ENCODE measurements at places on chromosomes 1 and 21. TPM values are rescaled to one million over a fixed set of nuclear protein-coding genes. Genes with fewer than 3 reads are reported as not detected.

DNA sequence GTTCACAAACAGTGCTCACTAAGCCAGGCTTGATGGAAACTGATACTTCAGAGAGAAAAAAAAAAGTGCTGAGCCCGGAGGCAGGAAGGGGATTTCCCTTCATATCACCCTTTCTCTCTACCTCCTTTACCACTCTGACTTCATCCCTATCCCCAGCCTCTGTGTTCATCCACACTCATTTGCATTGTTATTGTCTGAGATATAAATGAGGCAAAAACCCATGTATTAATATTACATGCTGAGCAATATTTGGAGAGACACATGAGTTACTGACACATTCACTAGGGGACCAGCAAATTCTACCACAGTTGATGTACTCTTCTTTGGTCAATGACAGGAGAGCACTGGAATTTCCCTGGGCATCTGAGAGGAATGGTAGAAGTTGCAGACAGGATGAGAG lies 175.8 kb downstream of the TNFSF18 start:
- DNase-seq: peak; percentile 31

- DNase-seq: no peak
Observed at GRCh38 chr1:179034720-179035119, 9.0 kb downstream of the FAM20B start.

DNA sequence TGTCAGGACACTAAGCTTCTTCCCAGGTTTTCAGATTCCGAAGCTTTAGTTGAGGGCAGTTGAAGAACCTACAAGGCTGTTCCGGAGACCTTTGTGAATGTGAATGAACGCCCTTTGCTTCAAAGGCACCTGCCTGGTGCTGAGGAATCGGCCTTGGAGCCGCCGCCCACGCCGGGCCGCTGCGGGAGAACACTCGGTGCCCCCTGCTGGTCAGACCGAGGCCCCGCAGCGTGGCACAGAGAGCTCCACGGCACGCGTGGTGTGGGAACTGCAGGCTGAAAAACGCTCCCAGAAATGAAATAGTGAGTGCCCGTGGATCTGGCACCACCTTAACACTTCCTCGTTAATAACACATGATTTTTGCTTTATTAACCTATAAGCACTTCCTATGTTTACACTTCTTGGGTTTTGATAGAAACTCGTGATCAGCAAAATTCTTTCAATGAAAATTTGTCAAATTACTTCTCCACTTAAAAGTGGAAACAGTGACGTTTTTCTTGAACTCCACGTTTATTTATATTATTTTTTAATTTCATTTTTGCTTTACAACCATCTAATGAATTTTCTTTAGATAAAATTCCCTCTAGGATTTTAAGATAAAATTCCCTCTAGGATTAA lies 460.6 kb downstream of the DSCAM start:
- DNase-seq: peak; percentile 78

DNA sequence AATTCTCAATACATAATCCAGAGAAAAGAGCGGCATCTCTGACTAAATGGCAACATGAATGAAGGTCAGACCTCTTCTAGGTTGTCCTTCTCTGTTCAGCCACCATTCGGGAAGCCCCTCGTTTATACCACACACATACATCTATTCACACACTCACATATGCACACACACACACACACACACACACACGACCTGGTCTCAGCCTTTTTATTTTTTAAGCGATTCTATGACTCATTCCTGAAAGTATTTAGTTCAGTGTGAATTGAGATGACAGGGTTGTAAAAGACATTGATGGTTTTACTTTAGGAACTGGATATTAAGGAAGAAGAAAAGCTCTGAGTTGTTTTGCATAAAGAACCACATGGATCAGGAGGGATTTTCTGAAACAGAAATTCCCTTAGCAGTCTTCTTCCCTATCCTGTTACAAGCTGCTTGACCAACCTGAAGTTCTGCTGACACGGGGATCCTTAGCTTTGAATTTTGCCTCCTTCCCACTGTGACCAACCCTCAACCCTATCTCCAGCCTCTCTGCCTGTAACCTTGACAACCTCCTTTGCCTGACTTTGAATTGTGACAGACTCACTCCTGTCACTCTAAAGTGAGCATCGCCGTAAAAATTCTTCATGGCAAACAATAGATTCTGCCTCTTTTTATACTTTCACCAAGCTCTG lies 383.1 kb upstream of the ESRRG start:
- no peak for DNase-seq

DNA sequence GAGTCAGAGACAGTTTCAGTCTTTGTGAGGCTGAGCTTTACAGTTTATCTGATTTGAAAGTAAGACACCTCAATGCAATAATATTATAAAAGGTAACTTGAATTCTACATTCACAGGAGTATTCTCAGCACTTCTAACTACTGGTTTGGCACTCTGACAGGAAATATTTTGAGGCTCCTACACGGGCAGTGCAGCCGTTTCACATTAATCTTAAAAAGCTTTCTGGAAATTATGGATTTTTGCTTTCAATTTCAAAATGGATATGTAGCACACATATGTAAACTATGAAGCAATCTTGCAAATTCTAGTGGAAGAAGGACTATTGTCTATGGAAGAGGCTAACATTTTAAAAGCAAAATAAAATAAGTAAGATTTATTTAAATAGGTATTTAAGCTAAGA lies 262.9 kb upstream of the SNX7 start:
- DNase-seq: no peak

GRCh38 chr1:57422271-57423134 lies 1.4 kb downstream of the DAB1 start:
- DNase-seq: peak; percentile 7

DNA sequence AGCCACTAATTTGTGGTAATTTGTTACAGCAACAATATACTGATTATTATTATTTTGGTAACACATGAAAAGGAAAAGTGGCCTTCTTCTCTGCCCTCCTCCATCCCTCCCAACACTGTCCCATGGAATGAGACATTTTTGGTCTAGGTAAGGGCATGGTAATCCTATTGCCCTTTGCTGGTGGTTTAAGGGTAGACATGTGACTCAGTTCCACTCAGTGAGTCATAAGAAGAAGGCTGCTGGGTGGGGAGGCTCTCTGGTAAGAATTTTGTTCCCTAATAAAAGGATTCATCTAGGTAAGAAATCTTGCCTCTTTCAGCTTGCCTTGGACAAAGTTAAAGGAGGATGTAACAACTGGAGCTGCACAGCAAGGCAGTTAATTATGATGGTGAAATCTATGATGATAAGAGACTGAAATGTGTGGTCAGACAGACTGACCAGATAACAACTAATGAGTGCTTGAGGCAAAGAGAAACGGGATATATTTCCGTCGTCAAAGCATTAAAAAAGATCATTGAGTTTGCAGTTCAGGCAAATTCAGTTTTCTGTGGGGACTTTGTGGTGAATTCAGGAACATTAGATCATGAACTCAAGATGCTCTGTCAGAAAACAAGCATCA lies 232.0 kb upstream of the KCNK2 start:
- DNase-seq: no peak

DNA sequence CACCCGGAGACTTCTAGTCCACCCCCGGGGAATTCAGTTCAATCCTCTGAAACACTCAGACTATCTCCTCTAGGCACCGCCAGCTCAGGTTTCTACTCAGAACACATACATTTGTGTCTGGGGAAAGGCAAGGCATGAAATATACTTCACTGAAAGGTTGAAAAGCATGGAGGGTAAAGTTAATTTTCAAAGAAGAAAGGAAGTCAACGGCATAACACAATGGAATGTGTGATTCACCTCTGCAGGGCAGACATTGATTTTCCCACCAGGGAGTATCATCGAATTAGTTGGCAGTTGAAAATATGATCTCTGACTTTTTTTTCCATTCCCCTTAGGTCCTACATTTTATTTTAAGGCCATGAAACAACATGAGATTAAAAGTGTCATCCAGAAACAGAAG lies 669.4 kb downstream of the SMYD3 start:
- DNase-seq: no peak

GRCh38 chr1:56911098-56911938 lies 54.5 kb downstream of the C8B start:
- no peak for DNase-seq

GRCh38 chr1:203359010-203359571 lies 8.2 kb upstream of the FMOD start:
- DNase-seq: no peak

DNA sequence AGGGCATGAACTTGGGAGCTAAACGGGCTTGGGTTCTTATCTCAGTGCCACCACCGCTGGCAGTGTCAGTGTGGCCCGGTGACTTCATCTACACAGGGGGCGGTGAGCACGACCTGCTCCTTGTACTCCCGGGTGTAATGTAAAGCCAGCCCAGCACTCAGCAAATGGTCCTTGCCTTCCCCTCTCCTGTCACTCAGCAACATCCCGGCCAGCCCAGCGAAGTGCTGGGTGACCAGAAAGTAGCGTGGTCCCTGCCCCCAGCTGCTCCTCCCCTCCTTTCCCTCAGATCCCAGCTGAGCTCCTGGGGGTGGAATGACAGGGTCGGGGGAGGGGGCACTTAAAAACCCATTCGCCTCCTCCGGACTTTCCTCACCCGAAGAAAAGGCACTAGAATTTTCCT lies 7.2 kb downstream of the KCNN3 start:
- no peak for DNase-seq

- DNase-seq: no peak
Observed at GRCh38 chr1:43901196-43901961, 32.2 kb upstream of the ARTN start.

DNA sequence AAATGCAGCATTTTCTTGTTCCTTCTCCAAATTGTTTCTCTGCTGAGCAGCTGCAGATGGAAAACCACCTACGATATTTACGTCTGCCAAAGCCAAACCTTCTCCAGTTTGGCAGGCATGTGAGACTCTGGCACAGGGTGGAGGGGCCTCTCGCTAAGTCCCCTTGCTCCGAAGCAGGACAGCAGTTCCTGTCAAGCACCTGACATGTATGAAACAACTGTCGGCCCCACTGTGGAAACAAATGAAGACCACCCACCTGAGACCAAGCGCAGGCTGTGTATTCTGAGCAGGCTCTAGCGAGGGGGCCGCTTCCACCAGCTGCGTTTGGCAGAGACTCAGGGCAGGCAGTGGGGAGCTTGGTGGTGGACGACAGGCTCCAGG lies 74.7 kb downstream of the RIPK4 start:
- DNase-seq: no peak

DNA sequence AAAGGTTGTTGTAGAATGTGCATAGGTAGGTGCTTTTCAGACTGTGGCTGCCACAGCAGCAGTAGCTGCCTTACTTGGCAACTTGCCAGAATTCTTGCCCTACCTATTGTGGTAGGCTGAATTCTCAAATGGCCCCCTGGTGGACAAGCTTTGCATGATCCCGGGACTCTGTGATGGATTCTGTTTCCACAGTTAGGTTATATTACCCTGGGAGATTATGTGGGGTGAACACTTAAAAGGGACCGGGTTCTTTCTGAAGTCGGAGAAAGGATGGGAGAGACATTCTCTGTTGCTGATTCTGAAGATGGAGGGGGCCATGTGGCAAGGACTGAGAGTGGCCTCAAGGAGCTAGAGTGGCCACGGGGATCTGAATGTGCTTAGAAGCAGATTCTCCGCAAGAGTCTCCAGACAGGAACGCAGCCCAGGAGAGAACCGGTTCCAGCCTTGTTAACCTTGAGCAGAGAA lies 32.1 kb upstream of the KCNE1 start:
- DNase-seq: peak; percentile 66

DNA sequence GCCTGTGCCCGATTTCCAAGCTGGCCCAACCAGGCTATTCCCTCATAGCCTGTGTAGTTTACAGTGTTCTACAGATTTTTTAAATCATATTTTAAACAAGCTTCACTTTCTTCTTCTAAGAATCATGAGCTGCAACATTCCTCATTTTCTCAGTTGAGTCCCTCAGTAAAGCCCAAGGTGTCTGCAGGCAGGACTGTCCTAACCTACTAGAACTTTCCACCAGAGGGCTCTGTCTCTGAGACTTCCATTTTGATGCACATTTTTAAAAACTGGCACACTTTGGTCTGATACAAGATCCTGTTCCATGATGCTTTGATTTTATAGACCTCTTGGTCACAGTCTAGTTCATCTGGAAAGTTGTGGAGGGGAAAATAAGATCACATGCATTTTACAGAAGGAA lies 21.6 kb upstream of the SLAMF6 start:
- peak; percentile 30 for DNase-seq

DNA sequence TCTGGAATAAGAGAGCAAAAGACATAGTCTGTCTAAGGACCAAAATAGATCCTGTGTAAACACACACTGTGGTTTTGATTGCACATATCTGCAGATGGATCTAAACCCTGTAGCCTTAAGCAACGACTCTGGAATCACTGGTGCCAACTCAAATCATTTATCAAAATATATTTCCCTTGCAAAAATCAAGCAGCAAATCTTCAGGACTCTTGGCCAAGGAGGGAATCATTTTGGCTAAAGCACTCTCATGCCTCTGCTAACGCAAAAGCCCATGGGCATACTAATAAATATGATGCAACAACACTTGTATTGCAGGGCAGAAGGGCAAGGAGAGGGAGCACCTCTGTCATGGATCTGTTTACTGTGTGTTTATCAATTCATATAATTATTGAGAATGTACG lies 155.4 kb upstream of the DUSP10 start:
- no peak for DNase-seq

DNA sequence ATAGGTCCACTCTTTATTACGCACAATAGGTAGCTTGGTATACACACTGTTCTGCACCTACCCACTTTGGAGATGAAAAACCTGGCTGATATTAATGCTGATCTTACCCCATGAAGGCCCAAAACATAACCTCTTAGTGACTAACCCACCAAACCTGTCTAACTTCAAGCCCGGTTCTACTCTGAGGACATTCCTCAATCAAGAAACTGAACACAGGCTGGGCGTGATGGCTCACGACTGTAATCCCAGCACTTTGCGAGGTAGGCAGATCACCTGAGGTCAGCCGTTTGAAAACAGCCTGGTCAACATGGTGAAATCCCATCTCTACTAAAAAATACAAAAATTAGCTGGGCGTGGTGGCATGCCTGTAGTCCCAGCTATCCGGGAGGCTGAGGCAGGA lies 50.5 kb downstream of the EYA3 start:
- DNase-seq: no peak

DNA sequence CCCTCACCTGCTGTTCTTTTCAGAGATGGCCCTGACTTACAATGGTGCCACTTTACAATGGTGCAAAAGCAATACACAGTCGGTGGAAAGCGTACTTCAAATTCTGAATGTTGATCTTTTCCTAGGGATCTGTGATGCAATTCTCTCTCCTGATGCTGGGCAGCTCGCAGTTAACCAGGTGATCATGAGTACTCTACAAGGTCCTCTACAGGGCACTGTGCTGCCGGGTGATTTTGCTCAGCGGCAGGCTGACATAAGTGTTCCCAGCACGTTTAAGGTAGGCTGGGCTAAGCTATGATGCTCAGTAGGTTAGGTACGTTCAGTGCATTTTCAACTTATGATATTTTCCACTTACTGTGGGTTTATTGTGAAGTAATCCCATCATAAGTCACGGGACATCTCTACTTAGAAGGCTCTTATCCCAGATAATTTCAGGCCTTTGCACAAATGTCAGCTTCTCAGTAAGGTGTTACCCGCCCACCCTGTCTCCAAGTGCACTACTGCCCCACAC lies 126.5 kb downstream of the KCNN3 start:
- no peak for DNase-seq

PGLYRP4 gene
- total RNA-seq: not detected

RASSF5 gene
- total RNA-seq: 239 TPM

SLAMF6 gene
- total RNA-seq: 55.0 TPM

COL6A2 gene
- 3.4 TPM for total RNA-seq

OPTC gene
- not detected for total RNA-seq

PMF1 gene
- total RNA-seq: 108 TPM

TFF2 gene
- total RNA-seq: not detected

PSMA5 gene
- 249 TPM for total RNA-seq

TNFRSF1B gene
- 116 TPM for total RNA-seq

ADCY10 gene
- 0.11 TPM for total RNA-seq

DCST1 gene
- not detected for total RNA-seq

LIPI gene
- not detected for total RNA-seq
